Central memory CD8-positive, alpha-beta T cell (primary cell): ENCODE measurements at places on chromosomes 4 and X.

DNA sequence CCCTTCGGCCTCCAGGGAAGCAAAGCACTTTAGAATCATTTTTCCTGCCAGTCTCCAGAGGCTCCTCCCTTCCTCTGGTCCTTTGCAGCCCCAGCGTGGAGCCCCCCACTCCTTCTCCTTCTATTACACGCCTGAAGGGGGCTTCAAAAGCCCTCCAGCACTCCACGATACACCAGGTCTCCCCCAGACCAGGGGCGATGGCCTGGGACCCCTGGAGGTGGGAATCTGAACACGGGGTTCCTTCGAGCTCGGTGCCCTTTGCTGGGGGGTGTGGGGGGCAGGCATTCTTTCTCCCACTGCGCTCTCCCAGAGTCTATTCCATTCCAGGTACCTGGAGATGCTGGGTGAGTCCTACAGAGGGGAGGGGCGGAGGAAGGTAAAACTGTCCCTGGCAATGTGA, 97.6 kb downstream of the HMX1 start:
- DNase-seq, result no peak

- DNase-seq, result no peak
These were observed 122.5 kb upstream of the MAMLD1 start for GRCh38 chrX:150240643-150240970.

DNA sequence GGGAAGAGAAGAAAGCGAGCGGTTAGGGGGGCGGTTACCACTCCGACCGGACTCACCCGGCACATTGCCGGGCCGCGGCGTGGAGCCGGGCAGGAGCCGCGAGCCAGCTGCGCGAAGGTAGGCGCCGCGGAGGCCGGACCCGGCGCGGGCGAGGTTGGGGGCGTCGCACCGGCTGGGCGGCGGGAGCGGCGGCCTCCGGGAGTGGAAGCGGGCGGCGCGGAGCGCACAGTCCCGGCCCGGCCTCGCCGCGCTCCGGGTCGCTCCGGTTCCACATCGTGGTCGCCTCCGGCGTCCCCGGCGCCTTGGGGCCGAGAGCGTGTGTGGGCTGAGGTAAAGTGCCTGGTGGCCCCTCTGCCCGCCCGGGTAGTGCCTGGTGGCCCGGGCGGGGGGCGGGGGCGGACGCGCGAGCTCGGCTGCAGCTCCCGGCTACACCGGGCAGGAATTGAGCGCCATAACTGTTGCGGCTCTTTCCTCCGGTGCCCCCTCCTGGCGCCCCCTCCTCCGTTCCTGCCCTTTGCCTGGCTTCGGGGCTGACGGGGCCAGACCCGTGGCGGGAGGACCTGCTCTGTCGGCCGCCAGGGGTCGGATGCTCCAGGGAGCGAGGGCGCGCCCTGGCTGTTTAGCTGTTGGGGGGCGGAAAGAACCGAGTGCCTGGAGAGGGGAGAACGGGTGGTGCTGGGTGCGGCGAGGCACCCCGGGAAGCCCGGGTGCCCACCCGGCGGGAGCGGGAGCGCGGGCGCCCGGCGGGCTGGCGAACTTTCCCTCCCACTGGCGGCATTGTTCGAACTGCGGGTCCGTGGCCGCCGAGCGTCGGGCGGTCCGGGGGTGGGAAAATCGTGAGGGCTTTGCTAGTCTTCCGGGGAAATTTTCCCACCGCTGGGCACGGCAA, 626 bp downstream of the JADE3 start:
- DNase-seq, result no peak

DNA sequence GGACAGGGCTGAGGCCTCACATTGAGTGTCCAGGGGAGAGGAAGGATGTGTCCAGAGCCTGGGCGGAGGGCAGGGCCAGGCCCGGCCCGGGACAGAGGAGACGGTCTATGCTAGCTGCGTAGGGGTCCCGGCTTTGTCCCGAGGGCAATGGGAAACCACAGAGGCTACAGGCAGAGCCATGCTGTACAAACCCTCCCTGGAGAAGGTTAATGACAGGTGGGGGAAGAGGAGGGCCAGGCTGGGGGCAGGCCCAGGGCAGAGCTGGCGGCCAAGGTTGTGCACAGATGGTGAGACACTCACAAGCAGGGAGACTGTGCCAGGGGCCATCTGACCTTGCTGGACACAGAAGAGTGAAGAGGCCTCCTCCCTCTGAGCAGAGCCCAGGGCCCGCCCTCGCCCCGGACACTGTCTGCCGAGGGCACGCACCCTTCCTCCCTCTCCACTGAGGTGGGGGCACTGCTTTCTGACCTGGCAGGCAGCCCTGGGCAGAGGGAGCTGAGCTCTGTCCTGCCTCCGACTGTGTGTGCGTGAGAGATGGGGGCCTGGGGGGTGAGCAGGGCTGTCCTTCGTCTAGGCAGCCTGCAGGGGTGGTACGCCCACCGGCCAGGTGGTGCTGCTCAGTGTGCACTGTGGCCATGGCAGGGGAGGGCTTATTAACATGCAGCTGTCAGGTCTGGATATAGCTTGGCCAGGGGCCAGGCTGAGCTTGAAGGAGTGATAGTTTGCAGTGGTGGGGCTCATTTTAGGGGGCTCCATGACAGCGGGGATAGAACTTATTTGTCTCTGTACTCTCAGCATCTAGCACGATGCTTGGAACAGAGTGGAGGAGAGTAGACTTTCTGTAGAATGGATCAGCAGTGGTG, 75.7 kb upstream of the LRPAP1 start:
- no peak for DNase-seq

DNA sequence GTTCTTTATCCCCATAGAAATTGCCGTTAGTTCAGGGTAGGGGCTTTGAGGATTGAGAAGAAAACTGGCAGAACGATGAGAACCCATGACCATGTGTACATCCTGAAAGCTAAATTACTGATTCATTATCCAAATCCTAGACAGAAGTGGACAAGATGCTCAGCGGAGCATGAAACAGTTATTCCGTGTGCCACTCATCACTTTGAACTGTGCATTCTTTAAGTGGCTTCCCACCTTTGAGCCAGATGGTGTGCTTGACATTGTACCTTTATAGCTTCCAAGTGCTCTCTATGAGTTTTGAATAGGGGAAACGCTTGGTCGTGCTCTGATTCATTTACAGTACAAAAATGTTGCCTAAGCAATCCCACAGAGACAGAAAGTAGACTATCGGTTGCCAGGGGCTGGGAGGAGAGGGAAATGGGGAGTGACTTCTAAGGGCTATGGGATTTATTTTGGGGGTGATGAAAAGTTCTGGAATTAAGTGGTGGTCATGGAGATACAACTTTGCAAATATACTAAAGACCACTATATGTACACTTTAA, 100.0 kb downstream of the DOCK11 start:
- no peak for DNase-seq

DNA sequence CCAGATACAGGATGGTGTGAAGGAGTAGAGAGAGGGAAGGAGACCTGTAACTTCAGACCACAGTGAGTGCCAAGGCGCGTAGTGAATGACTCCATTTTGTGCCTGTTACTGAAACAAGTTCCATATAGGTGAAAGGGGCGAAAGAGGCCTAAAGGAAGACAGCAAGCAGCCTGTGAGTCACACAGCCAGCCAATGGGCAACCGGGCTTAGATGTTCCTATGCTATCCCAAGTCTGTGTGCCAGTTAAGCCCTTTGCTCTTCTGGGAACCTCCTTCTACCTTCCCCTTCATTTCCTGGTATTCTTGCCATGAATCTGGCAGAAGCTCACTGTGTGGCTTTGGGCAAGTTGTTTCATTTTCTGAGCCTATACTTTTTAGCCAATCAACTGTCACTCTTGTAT, 161.8 kb upstream of the LDB2 start:
- no peak for DNase-seq

DNA sequence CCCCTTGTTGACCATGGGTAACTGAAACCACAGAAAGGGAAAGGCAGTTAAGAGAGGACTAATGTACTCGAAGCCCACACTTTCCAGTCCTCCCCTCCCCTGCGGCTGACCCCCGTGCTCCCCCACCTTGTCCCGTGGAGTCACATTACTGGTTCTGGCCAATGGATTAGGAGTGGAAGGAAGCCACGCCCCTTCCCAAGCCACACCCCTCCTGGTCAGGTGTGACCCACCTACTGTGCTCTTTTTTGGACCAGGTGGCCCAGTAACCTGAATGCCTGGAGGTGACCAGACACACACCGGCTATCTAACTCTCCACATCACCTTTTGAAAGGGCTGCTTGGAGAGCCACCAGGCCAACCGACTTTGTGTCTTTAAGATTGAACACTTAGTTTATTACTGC, 109.3 kb upstream of the MSX1 start:
- no peak for DNase-seq

- DNase-seq, result no peak
These were observed 287.5 kb downstream of the CAMK2D start for GRCh38 chr4:113474017-113474416.

- DNase-seq, result no peak
These were observed 33.9 kb downstream of the USP46 start for GRCh38 chr4:52625216-52625615.

DNA sequence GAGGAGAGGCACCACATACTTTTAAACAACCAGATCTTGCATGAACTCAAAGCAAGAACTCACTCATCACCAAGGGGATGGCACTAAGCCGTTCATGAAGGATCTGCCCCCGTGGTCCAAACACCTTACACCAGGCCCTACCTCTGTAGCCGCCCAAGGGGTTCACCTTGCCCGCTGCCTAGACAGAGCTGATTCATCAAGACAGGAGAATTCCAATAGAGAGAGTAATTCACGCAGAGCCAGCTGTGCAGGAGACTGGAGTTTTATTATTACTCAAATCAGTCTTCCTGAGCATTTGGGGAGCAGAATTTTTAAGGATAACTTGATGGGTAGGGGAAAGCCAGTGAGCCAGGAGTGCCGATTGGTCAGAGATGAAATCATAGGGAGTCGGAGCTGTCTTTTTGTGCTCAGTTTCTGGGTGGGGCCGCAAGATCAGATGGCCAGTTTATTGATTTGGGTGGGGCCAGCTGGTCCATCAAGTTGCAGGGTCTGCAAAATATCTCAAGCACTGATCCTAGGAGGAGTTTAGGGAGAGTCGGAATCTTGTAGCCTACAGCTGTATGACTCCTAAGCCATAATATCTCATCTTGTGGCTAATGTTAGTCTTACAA, 364.7 kb downstream of the PCDH7 start:
- DNase-seq, result no peak

GRCh38 chr4:69934150-69934549, 3.3 kb downstream of the CSN1S1 start:
- DNase-seq, result no peak

- DNase-seq, result no peak
These were observed 23.8 kb downstream of the CENPC start for GRCh38 chr4:67521506-67521905.

DNA sequence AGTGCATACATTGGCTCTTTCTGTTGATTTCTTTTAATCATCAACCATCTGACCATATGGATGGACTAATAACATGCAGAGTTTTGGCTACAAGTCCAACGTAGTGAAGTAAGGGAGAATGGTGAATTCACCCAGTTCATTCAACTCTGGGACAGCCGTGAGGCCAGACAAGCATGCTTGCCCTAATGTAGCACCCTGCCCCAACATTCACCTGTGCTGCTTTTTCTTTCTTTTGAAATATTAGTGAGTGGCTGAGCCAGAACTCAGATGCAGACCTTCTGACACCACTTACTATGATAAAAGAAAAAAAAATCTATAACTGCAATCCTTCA, 17.5 kb downstream of the ARSJ start:
- no peak for DNase-seq

DNA sequence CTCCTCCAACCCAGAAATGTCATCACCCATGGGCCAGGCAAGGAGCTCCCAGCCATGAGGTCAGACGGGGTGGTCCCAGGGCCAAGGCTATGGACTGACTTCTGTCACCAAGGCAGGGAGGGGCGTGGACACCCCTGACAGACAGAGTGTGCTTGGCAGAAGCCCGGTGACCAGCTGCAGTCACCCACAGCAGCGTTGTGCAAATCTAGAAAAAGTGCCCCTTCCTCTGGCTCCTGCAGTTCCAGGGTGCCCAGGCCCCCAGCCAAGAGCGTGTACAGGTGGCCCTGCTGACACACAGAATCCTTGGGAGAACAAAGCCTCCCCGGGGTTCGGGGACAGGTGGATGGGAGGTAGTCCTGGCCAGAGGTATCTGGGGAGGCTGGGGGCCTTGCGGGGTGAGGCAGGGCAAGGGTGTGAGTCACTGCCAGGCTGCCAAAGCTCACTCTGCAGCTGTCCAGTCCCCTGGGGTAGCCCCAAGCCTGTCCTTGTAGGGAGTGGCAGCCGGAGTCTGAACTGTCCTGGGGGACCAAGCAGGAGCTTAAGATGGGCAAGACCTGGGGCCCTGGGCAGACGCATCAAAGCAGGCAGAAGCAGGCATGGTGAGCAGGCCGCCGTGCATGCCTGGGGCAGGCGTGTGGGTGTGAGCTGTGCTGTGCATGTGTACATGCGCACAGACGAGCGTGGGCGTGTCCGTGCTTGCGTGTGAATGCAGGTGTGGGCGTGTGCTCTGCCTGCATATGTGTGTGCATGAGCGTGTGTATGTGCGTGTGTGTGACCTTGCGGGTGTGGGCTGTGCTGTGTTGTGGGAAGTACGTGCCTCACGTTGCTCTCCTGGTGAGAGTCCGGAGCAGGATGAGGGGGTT, 3.3 kb downstream of the MYL5 start:
- DNase-seq, result no peak

DNA sequence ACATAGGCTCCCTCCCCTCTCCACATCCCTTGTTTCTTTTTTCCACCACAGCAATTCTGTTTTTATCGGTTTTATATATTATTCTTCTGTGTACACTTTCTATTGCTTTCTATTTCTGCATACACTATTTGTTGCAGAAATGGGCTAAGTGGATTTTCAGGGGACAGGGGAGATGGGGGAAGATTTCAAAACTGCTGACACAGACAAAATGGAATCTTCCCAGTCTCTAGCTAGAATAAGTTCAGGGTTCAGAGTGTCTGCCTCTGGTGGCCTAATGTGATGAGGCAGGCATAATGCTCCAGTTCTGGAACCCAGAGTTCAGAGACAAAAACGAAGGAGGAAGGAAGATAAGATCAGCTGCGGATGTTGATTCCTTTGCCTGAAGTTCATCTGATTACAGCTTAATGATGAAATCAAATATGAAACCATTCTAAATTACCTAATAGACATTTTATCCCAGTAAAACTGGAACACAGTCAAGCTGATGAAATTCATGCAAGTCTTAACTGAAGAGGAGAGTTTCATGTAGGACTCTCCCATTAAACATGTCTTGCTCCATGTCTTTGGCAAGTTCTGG, 447.1 kb downstream of the AFF2 start:
- no peak for DNase-seq

DNA sequence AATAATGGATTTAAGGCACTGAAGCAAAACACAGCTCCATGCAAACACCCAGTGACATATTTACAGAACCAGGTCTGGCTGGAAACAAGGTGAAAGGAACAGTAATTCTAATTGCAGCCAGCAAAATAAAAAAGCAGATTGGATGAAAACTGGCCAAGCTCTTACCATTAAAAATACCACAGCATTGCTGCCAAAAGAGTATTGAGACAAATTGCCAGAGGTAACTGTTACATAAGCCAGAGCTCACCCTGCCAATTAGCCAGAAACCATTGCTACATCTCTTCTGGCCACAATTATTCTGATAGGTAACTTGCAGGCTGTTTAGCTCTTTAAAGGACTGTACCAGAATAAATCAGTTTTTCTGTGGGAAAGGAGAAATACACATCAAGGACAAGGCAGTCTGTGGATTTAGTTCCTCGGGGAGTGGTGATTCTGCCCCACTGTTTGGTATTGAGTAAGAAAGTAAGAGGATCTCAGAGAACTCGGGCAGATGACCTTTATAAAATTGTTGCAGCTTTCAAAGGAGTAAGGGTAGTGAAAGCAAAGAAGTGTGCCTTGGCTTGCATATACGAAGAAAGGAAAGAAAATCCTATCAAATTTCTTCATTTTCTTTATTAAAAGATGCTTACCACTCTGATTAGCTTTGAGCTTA, 369.5 kb downstream of the PPP3CA start:
- DNase-seq, result no peak

- no peak for DNase-seq
These were observed 434.9 kb downstream of the PDGFC start for GRCh38 chr4:156536661-156537060.
